ENCODE measurements at places on chromosomes 11 and 22.

DNA sequence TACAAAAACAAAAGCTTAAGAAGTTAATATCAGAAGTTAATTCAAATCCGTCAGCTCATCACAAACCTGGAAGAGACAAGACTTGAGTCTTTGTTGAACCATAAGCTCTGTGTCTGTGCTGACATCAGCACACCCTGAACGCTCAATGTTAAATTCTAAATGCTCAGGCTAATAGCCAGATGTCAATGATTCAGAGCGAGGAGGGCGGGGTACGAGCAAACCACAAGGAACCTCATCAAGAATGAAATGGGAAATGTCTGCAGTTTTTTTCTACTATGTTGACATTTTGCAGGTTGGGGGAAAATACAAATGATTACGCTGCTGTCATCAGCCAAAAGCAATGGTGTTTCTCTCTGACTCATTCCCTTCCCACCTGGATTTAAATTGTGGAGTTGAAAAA is 1057.2 kb downstream of the NTM start:
- no peak for DNase-seq

- no peak for DNase-seq
These were observed 532 bp downstream of the BET1L start for GRCh38 chr11:206526-207207.

GRCh38 chr22:46012182-46012880 is 35.4 kb upstream of the WNT7B start:
- no peak for DNase-seq

- DNase-seq, result no peak
These were observed 537 bp downstream of the EP300 start for GRCh38 chr22:41092847-41093411.

DNA sequence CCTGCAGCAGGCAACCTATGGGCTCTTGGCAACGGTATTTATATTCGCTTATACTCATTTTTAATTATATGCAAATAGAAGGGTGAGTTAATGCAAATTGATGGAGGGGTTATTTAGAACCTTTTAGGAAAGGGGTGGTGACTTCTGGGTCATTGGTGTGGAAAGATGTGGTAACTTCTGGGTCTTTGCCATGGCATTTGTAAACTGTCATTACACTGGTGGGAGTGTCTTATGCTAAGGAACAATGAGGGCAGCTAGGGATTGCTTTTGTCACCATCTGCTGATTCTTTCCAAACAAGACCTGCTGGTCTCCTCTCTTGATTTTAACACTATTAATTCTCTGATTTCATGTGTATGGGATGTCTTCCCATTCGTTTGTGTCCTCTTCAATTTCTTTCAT is 11.7 kb upstream of the KAT5 start:
- peak; percentile 35 for DNase-seq

DNA sequence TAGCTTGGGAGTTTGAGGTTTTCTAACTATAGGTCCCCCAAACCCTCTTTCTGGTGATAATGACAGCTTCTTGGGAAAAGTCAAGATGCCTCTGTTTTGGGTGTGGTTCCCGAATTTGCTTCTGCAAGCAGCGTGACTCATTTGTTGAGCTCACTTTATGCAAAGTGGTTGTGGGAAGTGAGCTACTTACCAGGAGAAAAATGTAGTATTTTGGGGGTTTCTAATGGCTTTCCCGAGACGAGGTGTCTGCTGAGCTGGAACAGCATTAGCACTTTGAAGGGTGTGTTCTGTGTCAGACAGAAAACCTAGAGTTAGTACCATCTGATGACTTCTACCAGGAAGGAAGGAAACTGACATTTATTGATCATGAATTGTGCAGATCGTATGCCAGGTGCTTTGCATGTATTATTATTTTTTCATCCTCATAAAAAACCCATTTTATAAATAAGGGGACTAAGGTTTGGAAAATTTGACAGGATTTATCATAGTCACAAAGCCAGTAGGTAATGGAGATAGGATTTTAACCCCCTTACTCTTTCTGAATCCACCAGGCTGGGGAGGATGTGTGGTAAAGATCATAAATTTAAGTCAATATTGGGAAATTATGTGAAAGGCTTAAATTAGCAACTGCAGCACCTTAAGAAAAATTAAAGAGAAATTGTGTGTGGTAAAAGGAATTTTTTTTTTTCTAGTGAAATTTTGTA is 108.8 kb upstream of the CD44 start:
- no peak for DNase-seq

DNA sequence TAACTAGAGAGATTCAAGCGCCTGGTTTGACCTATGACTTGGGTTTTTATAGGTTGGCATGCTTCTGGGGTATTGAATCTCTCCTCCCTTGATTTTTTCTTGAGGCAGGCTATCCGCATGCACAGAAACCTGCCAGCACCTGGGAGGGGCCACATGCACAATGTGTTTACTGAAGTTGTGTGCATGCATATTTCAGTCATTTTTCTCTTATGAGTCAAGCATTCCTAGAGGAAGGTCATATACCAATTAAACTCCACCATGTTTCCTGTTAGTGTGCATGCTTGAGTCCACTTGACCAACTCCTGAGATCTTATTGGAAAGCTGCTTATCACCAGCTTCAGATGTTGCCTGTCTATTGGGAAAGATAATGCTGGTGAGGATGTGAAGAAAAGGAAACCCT is 1718.4 kb downstream of the LRRC4C start:
- no peak for DNase-seq

- no peak for DNase-seq
These were observed 11.7 kb downstream of the BTG4 start for GRCh38 chr11:111500481-111500880.

- DNase-seq, result no peak
These were observed 32.0 kb downstream of the SLC1A2 start for GRCh38 chr11:35387111-35387982.

Measured in NCI-H446 treated with DMSO at 0.1 percent for 48 hours (cell line).